Left lobe of liver (tissue), 2 donors: ENCODE measurements at places on chromosomes 3 and 15. TPM values are rescaled to one million over a fixed set of nuclear protein-coding genes. Genes with fewer than 3 reads are reported as not detected.

- DNase-seq = no peak
These were observed 98.1 kb downstream of the SEMA5B start for GRCh38 chr3:122929188-122930062.

FAM81A gene
- total RNA-seq = not detected

- DNase-seq = no peak
These were observed 205.8 kb downstream of the TJP1 start for GRCh38 chr15:29616512-29616911.

GRCh38 chr15:57463360-57463759 lies 87.1 kb downstream of the CGNL1 start:
- no peak for DNase-seq

ADAMTS9 gene
- total RNA-seq = 0.81 TPM
